ENCODE measurements at places on chromosomes 1 and 21.
A peak's percentile ranks its signal among the peaks of the same experiment; 100 is the strongest.

DNA sequence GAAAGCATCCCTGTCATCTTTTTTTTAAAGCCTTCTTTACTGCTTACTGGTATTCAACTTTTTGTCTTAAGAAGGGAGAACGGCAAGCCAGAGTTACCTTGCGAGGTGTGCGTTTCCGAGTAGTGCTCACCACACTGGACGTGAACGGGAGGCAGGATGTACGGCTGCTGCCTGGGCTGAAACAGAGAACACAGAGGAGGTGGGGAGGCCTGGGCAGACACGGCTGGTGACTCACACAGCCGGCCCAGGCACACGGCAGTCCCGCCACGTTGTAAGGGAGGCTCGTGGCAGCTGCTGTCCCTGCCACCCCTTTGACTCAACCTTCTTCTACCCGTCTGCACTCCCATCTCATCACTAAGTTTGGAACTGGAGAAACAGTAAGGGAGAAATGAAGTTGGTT lies 105.8 kb downstream of the SMYD2 start:
- no peak for DNase-seq

GRCh38 chr1:204887846-204888245 lies 17.2 kb downstream of the NFASC start:
- DNase-seq: no peak

- no peak for DNase-seq
Measured at GRCh38 chr1:41666981-41667631, 182.6 kb upstream of the EDN2 start.

GRCh38 chr1:26811057-26811456 lies 15.4 kb upstream of the ZDHHC18 start:
- DNase-seq: no peak

DNA sequence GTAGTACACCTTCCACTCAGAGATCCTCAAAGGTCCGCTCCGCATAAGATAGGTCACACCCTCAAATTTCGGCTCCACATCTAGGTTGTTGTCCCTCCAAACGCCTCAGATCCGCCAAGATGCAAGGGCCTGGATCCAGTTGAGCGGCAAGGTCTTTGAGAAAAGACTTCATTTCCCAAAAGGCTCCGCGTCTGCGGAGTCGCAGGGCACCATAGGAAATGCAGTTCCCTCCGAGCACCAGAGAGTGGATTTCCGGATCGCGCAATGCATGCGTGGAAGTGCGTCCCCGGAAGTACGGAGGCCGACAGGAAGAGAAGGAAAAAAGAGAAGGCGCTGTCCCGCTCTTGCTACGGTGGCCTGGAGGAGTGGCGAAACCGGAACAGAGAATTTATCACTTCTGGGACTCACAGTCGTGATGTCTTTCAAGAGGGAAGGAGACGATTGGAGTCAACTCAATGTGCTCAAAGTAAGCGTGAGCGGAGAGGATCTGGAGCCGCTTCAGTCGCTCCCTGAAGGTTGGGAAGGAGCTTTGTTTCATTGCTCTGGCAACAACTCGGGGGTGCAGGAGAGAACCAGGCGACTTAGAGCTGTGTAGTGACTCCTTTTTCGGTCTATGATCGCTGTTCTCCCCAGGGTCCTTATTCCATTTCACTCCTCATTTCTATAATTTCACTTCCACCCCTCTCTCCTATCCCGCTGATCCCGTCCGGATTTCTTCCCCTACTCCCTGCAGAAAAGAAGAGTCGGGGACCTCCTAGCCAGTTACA lies at the start of the genes LYSMD1 and SCNM1:
Gene LYSMD1 (minus strand): TSS at position 165 of the 767 bp plus-strand sequence. CDS start 644 bp downstream, outside the sequence.
Gene SCNM1 (plus strand): TSS at position 407 of the 767 bp plus-strand sequence. CDS start 9 bp downstream, at position 416.
- DNase-seq: peak; percentile 99

- peak; percentile 88 for DNase-seq
Measured at GRCh38 chr1:41122851-41123518, 101.5 kb upstream of the SLFNL1 start.

DNA sequence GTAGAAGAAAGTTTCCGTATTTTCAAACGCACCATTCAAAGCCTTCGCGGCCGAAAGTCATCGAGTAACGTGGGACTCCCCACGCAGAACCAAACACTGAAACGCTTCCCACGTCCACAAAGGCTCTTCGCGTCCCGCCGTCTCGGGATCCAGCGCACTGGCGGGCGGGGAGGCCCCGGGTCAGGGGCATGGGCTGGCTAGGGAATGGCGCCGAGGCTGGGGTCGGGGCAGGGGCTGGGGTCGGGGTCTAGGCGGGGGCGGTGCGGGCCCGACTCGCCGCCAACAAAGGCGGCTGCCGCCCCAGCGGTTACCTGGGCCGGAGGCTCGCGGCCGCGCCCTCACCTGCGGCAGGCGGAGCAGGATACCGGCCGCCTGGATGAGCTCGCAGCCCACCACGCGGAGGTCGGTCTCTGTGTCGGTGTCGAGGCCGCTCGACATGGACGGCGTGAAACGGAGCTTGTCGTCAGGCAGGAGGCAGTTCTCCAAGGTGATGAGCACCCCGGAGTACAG lies 403 bp downstream of the CCNL2 start:
- no peak for DNase-seq

DNA sequence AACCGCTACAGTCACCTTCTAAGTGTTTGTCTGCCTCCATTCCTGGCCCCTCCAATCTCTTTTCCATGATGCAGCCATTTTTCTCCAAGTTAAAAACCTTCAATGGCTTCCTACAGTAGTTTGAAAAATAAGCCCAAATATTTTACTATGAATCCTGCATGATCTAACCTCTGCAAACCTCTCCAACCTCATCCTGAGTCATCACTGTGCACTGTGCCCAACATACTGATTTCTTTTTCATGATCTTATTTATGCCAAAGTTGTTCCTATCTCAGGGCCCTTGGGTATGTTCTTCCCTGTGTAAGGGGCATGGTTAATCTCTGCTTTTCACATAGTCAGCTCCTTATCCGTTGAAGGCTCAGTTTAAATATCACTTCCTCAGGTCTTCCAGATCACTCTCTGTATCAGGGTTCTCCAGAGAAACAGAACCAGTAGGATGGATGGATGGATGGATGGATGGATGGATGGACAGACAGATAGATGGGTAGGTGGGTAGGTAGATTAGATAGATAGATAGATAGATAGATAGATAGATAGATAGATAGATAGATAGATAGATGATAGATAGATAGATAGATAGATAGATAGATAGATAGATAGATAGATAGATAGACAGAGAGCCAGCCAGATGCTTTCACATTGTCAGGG lies 18.1 kb upstream of the PTPN14 start:
- DNase-seq: peak; percentile 79

- DNase-seq: no peak
Measured at GRCh38 chr1:172498857-172499256, 34.1 kb upstream of the SUCO start.

GRCh38 chr1:246878551-246878950 lies 53.2 kb downstream of the AHCTF1 start:
- DNase-seq: no peak

- peak; percentile 98 for DNase-seq
Measured at GRCh38 chr1:235910357-235911299, 43.9 kb upstream of the LYST start.

GRCh38 chr1:169106921-169107602 lies 572 bp downstream of the ATP1B1 start:
- DNase-seq: peak; percentile 57

- DNase-seq: no peak
Measured at GRCh38 chr21:39611551-39612190, 1.1 kb upstream of the B3GALT5 start.

DNA sequence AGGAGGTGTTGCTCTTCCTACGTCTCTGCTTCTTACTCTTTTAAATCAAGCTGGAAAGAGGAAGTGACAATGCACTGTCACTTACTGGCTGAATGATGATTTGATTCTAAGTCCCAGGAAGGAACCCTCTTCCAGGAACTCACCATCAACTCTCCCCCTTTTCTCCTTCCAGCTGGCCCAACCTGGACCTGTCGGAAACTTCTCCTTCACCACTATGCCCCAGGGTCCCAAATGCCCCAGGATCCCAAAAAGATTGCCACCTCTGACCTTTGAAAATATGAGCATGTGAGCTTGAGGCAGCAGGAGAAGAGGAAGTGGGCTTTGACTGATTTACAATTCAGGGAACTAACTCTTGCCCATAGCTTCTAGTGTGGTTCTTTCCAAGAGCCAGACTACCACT lies 5.3 kb upstream of the ADAMTS5 start:
- no peak for DNase-seq
